HCT116 (cell line): ENCODE measurements at places on chromosomes 2 and 18. TPM values are rescaled to one million over a fixed set of nuclear protein-coding genes. Genes with fewer than 3 reads are reported as not detected.

The TMEM169 gene
- total RNA-seq: 0.42 TPM

The DSG1 gene
- not detected for total RNA-seq

The GPR45 gene
- 0.30 TPM for total RNA-seq

The PSMG2 gene
- 84.3 TPM for total RNA-seq

- DNase-seq: peak; percentile 1
These were observed 2136.2 kb upstream of the CELF4 start for GRCh38 chr18:39701839-39702238.

DNA sequence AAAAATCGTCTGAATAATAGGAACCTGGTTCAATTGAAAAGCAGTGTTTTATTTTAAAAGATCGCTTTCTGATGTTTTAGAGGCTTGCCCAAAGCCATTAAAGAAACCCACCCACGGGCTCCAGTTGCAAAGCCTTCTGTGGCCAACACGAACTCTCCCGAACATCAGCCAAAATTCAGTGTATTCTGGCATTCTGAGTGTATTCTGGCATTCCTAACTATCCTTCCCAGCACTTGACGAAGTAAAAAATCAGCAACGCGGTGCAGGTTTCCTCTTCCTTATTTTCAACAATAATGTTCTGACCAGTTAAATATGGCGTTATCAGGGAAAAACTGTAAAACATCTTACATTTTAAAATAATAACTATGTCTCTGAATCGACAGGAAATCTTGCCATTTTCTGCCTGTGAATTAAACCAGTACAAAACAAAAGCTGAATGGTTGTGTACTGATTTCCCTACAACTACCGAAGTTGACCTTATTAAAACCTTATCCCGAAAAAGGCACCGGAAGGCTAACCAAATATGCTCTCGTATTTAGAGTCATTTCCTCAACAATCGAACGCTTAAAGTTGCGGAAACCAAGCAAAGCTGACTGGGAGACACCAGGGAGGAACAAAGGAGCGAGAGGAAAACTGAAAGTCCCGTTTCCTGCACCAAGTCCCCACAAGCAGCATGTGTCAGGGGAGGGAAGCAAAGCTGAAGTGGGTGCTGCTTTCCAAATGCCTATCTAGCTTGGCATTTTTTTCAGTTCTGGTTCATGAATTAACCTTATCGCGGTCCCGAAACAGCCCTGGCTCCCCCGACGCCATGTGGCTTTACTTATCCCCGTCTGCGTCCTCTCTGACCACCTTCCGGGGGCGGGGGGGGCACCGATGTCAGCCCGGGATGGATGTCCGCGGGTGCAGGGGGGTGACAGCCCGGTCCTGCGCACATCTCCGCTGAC is 44.3 kb downstream of the ZNF516 start:
- DNase-seq: no peak

DNA sequence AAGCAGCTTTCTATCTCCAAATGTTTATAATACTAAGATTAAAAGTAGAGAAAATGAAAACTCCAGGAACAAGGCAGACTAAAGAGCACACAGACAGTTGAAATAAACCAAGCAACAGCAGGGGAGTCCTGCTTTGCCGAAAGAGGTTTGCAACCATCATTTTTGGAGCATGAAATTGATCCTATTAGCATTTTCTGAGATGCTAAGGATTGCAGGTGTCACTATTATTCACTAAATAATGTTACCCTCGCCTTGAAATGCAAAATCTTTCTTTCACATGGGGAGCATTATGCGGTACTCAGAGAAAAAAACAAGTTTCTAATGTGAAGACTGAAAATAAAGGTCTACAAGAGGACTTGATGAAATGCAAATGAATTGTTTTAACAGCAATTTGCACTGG is 81.7 kb upstream of the DNAJC10 start:
- DNase-seq: no peak

DNA sequence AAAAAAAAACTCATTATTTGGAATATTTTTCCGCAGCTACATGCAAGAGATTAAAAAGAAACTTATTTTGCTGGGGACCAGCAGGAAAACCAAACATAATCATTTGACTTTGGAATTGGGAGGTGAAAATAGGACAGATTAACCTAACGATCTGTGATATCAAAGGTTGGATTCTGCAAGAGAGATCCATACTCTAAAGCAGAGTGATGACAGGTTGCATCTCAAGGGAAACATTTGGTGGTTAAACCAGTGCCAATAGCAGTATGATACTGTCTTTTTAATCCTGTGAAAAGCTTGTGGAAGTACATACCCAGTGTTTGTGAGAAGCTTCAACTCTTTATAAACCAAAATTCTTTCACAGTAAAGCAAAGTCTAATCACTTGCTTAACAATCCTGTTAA is 5.3 kb upstream of the IKZF2 start:
- no peak for DNase-seq

DNA sequence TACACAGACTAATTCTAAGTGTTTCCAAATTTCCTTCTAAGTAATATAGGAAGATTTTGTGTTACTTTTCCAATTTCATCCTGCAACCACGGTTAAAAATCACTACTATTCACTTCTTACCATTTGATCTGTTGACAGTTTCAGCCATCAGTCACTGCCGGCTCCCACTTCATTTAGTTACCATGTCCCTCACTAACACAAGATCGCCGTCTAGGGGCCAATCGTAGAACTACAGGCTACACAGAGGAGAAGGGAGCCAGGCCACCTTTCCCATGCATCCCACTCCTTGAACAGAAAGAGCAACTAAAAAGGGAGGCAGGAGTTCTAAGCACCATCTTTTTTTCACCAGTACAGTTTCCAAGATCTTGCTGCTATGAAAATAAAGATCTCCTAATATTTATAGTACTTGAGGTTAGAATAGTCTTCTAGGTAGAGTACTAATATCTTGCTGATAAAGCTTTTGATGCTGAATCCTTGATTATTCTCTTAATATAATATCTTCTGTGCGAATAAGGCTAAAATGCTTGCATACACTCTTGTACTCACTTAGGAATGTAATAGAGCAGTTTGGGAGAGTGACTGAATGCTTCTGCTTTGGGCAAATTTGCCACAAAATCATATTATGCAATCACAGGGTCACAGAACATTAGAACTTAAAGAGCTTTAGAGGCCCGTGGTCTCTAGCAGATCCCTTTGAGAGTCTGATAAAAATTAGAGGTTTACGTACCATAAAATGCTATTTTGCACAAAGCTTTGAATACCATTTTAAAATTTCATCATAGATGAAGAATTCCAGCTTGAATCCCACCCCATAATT is 39.5 kb upstream of the CYP1B1 start:
- peak; percentile 59 for DNase-seq

DNA sequence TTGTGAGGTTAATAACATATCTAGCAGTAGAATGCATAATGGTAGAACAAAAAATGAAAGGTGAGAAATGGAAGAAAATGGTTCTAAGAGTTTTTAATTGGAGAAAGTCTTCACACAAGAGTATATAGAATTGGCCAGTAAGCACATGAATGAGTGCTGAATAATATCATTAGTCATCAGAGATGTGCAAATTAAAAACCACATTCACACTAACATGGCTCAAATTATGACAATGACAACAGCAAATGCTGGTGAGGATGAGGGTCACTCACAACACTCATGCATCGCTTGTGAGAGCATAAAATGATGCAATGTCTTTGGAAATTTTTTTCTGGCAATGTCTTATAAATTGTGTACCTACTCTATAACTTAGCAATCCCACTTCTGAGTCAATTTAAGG is 1355.4 kb upstream of the ACVR2A start:
- DNase-seq: no peak

- no peak for DNase-seq
These were observed at the start of gene NCKAP5 for GRCh38 chr2:133568172-133568571. Gene NCKAP5, minus strand, starts transcription at chr2:133568463. Its CDS starts 50,937 bp downstream, at chr2:133517526.

DNA sequence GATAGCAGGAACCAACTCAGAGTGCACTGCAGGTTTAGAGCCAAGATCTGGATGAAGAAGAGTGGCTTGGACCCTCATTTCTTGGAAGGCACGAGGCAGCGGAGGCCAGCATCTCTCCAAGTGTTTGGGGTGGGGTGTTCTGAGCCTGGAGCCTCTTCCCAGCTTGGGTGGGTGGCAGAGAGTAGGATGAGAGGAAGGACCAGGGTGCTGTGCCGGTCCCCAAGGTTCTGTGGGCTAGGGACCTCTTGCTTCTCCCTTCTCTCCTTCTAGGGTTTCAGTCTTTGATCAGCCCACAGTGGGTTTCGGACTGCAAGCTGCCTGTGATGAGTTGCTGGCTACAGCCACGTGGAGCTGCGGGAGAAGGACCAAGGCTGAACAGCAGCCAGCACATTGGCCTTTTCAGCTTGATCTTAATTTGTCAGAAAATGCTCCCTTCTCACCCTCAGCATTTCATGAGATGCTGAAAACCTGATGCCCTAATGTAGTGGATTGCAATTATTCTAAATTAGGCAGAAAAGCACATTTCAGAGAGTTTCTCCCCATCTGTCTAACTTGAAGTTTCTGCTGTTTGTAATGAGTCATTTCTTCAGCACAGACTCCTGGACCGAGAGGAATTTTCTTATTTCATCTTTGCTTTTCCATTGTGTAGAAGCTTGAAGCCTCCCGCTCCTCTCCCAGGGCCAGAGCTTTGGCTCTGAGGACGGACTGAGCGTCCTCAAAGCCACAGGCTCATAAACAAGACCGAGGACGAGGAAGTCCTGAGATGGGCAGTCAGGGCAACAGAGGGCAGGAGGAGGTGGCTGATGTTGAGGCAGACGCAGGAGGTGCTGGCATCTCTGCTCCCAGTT is 99.1 kb upstream of the HDAC4 start:
- DNase-seq: no peak

DNA sequence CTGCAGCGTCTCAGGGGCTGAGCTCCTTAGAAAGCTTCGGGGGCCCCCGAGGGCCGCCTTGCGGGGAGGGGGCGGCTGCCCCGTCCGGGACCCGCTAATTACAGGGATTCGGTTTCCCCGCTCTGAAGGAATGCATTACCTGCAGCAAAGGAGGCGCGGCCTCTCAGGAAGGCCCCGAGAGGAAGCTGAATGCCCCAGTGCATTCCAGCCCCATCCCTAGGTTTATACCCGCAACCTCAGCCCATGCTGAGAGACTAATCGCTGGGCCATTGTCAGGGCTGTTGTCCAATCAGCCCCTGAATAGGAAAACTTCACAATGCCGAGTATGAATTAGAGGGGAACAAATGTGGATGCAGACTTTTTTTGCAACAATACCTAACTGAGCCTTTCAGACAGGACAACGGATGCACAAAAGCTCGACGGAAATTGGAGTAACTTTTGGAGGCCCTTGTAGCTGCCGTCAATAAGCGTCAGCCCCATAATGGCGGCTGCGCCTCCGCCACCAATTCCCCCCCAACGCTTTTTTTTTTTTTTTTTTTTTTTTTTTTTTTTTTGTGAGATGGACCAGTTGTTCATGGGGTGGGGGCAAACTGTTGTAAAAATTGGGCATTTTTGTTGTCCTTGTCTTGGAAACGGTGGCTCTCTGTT is 138.6 kb upstream of the SIX3 start:
- DNase-seq: no peak

GRCh38 chr2:221502270-221503010 is 69.7 kb downstream of the EPHA4 start:
- DNase-seq: no peak
